Endothelial cell of umbilical vein (primary cell): ENCODE measurements at places on chromosomes 3 and 15.

DNA sequence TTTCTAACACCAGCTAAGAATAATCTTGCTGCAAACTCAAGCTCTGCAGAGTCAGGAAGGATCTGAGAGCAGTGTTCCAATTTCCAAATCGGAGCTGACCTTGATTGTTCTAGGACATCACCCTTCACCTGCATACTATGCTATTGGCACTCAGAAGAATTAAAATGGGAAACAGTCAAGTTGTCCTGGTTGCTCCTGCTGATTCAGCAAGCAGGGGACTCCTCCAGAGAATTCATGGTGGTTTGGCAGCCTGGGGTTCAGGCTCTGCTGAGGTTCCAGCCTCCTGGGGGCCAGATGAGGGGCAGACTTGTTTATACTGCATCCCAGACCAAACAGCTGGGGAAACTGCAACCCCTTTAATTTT lies 213.7 kb upstream of the ADAMTS9 start:
- DNase-seq = no peak

- no peak for DNase-seq
Observed at GRCh38 chr3:157573780-157574378, 70.7 kb upstream of the VEPH1 start.

- DNase-seq = no peak
Observed at GRCh38 chr3:30081904-30082303, 524.5 kb upstream of the TGFBR2 start.

- DNase-seq = no peak
Observed at GRCh38 chr3:76656531-76657070, 383.3 kb upstream of the ROBO2 start.

GRCh38 chr3:146223401-146224373 lies 27.2 kb downstream of the PLSCR4 start:
- DNase-seq = peak; percentile 73

DNA sequence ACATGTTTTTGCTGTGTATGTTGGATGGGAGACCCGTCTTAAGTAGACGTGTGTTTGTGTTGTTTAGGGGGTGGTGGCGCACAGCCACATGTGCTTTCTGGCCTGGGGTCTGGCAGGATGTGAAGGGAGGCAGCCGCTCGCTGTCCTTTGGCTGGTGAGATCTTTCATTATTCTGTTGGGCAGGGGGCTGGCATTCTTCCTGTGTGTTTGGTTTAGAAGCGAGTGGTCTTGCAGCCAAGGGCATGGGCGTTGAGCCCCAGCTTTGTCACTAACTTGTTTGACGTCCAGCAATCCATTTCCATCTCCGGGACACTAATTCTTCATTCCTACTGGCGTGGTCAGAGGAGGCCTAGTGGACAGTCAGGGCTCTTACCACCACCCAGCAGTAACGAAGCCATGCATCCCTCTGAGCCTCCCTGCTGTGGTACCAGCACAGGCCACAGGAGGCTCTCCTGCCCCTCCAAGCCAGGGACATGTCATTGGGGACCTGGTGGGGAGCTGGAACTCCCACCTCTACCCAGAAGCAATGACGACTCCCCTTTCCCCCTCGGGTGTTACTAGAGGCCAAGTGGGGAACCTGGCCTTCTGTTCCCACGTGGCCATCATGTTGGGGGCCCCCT lies 10.7 kb downstream of the THSD4 start:
- no peak for DNase-seq

- no peak for DNase-seq
Observed at GRCh38 chr3:40913641-40914040, 285.7 kb upstream of the CTNNB1 start.

GRCh38 chr15:98241032-98241554 lies 280.6 kb downstream of the ARRDC4 start:
- no peak for DNase-seq
